Stomach (tissue), 19 donors: ENCODE measurements at places on chromosomes 12 and 14. TPM values are rescaled to one million over a fixed set of nuclear protein-coding genes. Genes with fewer than 3 reads are reported as not detected.

DNA sequence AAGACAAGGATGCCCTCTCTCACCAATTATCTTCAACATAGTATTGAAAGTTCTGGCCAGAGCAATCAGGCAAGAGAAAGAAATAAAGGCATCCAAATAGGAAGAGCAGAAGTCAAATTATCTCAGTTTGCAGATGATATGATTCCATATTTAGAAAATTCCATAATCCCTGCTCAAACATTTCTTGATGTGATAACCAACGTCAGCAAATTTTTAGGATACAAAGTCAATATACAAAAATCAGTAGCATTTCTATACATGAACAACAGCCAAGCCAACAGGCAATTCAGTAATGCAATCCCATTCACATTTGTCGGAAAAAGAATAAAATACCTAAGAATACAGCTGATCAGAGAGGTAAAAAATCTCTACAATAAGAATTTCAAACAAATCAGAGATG, 969.7 kb upstream of the USP15 start:
- no peak for DNase-seq

DNA sequence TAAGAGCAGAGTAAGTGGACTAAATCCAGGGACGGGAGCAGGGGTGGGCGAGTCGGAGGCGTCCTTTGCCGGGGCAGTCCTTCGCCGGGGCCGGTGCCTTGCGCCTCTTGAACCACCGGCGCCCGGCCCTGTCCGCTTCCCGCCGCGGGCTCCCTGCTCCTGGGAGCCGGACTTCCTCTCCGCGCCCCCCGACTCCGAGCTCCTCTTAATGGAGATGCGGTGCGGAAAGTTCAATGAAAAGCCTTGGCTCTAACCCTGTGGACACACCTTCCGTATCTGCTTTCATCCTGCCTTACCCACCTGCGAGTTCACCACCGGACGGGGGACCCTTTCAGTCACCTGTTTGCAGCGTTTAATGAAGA, 412 bp downstream of the FGFR1OP2 start:
- no peak for DNase-seq

- no peak for DNase-seq
Measured at GRCh38 chr14:86796221-86797074, 1196.5 kb downstream of the GALC start.

GRCh38 chr12:98053202-98053601, 462.2 kb upstream of the TMPO start:
- peak; percentile 6 for DNase-seq

DNA sequence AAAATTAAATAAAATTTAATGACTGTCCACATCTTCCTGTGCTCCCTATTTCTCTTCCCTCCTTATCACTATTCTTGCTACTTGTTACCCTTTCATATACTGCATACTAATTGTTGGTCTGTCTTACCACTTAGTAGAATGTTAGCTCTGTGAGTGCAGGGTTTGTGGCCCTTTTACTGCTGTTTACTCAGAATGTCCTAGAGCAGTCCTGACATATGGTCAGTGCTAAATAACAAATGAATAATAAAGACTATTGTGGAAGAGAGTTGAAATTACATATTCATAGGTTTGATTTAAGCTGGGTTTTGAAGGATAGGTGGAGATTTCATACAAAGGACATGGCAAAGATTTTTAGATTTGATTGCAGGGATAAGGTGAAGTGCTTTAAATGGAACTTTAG, 24.5 kb downstream of the KTN1 start:
- DNase-seq, result no peak

DNA sequence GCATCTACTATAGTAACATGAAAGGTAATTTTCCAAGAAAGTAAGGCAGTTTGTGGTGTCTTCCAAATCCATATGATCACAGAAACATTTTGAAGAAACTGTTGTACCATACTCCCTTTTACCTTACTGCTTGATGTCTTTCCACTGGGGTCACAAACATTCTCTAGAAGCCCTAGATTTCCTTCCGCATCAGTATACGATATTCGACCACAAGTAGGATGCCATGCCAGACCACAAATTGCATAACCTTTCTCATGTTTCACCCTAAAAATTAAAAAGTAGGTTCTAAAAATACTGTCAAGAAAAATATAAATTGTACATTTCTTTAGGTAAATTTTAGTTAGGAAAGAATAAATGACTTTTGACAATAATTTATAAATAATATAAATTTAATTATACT, 26.5 kb downstream of the WDHD1 start:
- no peak for DNase-seq

DNA sequence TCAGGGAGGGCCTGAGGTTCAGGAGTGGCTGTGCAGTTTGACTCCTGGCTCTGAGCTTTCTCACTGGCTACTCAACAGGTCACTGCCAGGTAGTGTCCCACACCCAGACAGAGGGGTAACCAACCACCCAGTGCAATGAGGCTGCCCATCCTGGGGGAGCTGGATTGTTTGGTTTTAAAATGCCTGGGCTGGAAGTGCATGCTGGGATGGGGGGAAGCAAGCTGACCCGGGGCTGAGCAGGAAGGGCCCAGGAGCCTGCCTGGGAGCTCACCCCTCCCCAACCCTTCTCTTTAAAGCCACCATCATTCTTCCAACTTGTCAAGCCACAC, 12.6 kb upstream of the ABHD12B start:
- DNase-seq, result no peak

DNA sequence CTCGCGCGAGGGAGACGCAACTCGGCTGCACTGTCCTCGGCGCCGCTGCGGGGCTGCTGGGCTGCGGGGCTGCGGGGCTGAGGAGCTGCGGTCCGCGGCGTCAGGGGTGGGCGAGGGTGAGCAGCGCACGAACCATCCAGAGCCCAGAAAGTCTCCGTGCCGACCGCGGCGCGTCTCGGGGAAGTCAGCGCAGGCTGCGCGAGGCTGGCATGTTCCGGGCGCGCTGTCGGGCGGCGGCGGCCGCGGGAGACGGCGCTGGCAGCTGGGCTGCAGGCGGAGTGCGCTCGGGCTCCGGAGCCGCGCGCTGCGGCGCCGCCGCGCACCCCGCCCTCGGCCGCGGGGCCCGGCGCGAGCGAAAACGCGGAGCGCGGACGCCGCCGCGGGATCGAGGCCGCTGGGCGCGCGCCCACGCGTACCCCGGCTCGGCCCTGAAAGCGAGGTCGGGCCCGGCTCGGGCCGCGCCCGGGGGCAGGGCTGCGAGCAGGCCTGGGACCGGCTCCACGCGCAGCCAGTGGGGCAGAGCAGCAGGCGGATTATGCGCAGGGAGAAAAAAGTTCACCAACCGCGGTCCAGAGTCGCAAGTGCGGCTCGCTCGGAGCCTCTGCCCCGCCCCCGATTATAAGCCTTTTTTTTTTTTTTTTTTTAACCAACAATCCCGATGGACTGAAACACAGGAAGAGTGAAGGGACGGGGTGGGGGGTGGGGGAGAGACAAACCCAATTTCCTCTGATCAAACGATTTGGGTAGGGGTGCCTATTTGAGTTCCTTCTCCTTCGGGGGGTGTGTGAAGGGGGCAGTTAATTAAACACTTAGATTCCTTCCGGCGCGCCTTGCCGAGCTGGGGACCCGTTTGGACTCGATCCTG, at the start of gene PRICKLE1:
Gene PRICKLE1 (minus strand): TSS at position 282 of the 865 bp plus-strand sequence. CDS start 117,230 bp downstream, outside the sequence.
- DNase-seq, result peak; percentile 84

DNA sequence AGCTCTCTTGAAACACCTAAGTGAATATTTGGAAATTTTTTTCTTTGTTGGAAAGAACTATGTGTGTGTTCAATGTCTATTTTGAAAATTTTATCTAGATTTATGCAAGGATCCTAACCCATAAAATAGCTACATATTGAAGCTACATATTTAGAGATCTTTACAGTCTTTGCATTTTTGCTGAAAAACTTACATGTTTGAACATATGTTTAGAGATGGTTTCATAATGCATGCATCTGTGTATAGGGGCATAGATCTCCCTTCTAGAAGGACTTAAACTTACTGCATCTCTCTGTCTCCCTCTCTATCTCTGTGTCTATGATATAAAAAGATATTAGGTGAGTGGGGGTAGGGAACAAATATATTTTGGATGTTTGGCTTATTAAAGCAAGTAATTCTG, 8.2 kb upstream of the HOXC4 start:
- DNase-seq, result no peak

DNA sequence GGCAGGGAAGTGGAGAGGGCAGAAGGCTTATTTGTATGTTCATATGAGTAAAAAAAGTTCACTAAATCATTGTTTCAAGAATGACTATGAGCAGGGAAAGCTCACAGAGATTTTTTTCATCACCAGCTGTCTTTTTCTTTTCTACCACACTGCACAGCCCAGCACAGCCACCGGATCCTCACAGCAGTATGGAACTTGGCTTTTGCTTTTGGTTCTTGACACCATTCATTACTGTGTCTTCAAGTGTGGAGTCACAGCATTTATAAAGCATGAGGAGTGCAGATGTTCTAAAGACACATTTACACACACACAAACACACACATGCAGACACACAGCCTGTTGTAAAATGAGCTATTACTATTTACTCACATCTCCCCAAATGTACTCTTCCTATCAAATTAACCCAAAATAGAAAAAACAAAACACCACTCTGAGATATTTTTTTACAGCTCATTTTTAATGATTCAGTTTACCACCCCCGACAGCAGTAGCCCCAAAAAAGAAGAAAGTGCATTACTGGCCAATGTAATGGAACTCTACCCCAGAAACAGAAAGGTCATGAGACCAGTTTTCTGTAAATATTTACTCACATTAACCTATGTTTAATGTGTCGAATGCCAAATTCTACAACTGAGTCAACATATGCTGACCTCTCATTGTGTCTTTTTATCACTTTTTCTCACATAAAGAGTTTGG, 60.5 kb downstream of the BTG1 start:
- DNase-seq, result no peak

ERP27 gene
- 1.2 TPM for total RNA-seq

DNA sequence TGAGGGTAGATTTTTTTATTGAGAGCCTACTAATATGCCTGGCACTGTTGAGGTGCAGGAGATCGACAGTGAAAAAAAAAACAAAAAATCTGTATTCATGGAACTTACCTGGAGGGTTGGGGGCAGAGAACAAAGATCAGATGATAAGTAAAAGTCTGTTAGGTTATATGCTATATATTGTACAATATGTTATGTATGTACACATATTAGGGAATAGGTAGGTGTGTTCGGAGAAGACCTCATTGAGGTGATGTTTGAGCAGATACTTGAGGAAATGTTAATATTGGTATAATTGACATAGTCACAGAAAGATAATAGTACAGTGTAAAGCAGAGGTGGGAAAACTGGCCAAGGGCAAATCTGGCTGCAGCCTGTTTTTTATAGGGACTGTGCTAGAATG, 5.6 kb downstream of the ARF6 start:
- DNase-seq, result no peak

- DNase-seq, result no peak
Measured at GRCh38 chr14:51548187-51548586, 103.5 kb upstream of the FRMD6 start.

DNA sequence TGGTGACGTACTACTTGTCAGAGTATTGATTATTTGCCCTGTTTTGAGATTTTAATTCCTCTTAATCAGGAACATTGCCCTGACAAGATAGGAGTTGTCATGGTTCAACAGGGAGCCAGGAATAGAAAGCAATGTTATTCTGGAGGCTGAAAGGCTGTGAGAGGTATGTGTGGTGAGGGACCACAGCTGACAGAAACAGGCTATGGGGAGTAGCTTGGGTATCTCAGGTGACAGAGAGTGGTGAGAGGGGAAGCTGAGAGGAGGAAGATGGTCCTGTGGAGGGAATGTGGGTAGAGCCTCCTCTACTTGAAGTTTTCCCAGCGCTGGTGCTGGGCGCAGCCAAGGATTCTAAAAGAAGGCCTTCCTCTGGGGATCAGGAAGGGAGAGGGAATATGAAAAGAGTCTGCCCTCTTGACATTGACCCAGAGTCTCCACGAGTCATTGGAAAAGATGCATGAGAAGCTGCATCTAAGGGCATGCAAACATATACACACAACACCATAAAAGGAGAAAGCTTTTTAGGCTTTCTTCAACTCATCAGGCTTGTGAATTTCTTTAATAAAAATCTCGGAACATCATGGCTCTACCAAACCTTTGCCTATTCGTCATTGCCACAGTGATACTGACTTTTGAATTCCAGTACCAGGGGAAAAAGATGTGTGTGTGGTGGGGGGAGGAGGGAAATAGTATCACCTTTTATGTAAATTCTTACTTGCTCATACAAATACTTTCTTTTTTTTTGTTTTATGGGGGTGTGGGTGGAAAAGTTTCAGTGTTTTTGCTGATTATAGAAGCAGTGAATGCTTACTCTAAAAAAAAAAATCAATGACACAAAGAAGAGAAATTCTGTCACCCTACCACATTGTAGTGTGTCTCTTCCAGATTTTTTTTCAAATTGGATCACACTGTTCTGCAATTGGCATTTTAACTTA, 39.9 kb upstream of the DHRS7 start:
- DNase-seq, result no peak

GRCh38 chr12:2246358-2246757, 193.6 kb downstream of the CACNA1C start:
- DNase-seq, result no peak

DNA sequence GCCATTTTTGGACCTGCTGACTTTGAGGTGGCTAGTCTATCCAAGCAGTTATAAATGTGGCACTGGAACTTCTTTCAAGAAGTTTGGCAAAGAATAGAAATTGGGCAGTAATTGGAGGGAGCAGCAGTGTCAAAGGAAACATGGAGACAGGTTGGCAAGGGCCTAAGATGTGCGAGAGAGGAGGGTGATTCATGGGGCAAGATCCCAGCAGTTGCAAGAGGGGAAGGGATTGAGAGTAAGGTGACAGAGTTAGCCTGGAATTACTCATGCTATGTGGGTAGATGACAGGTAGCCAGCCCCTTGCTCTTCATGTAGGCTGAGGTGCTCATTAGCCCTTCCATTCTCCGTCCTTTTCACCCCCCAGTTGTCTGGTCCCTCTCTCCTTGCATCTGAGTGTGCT, 42.2 kb downstream of the FBXL14 start:
- DNase-seq, result no peak

SLC17A8 gene
- total RNA-seq, result 1.7 TPM

DNA sequence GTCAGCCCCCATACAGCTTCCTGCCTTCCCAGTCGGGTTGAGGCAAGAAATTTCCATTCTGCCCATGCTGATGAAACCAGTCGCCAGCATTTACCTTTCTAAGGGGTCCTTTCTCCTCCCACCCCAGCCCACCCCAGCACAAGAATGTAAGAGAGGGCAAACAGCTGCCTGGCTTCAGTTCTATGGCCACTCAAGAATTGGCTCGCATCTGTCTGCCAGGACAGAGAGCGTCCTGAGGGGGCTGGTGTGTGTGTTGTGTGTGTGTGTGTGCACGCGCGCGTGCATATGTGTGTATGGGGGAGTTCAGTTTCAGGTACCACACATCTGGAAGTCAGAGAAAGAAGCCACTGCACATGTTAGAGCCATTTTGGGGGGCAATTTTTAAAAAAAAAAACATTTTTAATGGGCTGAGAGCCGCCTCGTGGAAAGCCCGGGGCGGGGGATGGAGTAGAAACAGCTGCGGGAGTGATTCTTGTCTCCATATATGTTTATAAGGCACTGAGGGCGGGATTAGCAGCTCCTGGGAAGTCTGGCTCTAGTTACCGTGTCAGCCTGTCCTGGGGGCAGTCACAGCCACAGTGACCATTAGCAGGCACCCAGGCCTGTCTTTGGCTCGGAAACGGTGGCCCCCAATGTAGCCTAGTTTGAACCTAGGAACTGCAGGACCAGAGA, at the start of gene WNT5B:
Gene WNT5B (plus strand): TSS at position 566 of the 672 bp plus-strand sequence. CDS start 2,124 bp downstream, outside the sequence.
- DNase-seq, result no peak

C14orf39 gene
- not detected for total RNA-seq
